CD8-positive, alpha-beta T cell (primary cell): ENCODE measurements at places on chromosomes 7 and 10.

- DNase-seq: no peak
Measured at GRCh38 chr10:76558586-76558985, 1079.0 kb downstream of the KCNMA1 start.

- no peak for DNase-seq
Measured at GRCh38 chr7:137390076-137390475, 46.5 kb upstream of the PTN start.

GRCh38 chr7:150402671-150403321, 23.7 kb downstream of the ZNF775 start:
- DNase-seq: no peak

GRCh38 chr7:64849250-64849923, 53.7 kb upstream of the ZNF273 start:
- no peak for DNase-seq

- DNase-seq: no peak
Measured at GRCh38 chr7:6553448-6554044, 2.3 kb upstream of the GRID2IP start.

DNA sequence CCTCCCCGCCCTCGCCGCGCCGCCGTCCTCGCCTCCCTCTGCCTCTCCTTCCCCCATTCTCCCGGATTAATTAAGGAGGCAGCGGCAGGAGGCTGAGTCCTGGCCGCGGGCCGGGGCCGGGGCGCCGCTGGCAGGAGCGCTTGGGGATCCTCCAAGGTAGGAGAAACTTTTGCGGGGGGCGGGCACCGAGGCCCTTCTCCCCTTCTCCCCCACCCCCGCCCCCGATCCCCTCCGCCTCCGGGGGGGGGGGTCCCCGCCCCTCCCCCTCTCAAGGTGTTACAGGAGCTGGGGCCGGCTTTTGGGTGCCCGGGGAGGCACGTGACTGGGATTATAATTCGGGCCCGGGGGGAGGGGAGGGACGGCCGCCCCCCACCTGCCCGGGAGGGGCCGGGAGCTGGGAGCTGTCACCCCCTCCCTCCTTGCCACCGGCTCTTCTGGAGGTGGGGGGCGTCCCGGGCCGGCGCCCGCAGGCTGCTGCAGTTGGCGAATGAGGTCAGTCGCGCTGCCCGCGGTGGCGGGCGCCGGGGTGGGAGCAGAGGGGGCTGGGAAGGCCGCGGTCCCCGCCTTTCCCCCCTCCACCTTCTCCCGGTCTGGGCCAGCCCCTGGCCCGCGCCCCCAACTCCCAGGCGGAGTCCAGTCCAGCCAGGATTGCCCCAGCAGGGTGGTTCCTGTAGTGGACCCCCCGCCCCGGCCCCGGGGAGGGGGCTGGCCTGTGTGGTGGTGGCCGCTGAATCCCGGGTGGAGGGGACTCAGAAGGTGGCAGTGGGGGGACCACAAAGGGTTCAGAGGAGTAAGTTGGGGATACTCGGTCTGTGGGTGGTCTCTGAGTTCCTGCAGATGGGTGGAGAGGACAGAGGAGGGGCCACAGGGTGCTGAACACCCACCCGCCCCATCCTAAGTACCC, 567 bp downstream of the GTF2IRD1 start:
- DNase-seq: no peak

DNA sequence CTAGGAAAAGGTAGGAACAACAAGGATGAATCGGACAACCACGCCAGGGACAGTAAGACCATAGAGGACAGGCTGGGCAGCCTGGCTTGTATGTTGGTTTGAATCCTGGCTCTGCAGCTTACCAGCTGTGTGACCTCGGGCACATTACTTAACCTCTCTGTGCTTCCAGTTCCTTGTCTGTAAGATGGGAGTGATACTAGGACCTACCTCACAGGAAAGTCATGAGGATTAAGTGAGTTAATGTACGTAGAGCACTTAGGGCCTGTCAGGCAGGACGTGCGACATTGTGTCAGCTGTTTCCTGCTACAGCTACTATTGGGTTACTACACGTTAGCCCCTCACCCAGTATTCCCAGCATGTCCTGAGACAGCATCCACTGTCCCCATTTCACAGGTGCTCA, 32.1 kb downstream of the PLAC9 start:
- no peak for DNase-seq
